ENCODE measurements at places on chromosomes 16 and 17. TPM values are rescaled to one million over a fixed set of nuclear protein-coding genes. Genes with fewer than 3 reads are reported as not detected.

The C17orf78 gene
- not detected for total RNA-seq

The SRCIN1 gene
- 1.3 TPM for total RNA-seq

The NRN1L gene
- total RNA-seq, result 13.8 TPM

The KPNB1 gene
- 599 TPM for total RNA-seq

The CD7 gene
- 0.42 TPM for total RNA-seq

The HOXB5 gene
- total RNA-seq, result not detected

The ITGAL gene
- total RNA-seq, result not detected

The KRT16 gene
- total RNA-seq, result not detected

The ITGB3 gene
- total RNA-seq, result not detected

The PTX4 gene
- total RNA-seq, result not detected

The UQCRC2 gene
- 122 TPM for total RNA-seq

The P2RX1 gene
- total RNA-seq, result 2.2 TPM

The CD300LB gene
- total RNA-seq, result not detected

The EXOC3L1 gene
- 1.6 TPM for total RNA-seq

The CRISPLD2 gene
- total RNA-seq, result 6.0 TPM

The CACNG3 gene
- total RNA-seq, result 0.12 TPM

The NAGLU gene
- total RNA-seq, result 21.9 TPM

The SMCR8 gene
- total RNA-seq, result 19.0 TPM
